CD8-positive, alpha-beta memory T cell (primary cell): ENCODE measurements at places on chromosomes 2 and 18. TPM values are rescaled to one million over a fixed set of nuclear protein-coding genes. Genes with fewer than 3 reads are reported as not detected.

SALL3 gene
- total RNA-seq: not detected

DNA sequence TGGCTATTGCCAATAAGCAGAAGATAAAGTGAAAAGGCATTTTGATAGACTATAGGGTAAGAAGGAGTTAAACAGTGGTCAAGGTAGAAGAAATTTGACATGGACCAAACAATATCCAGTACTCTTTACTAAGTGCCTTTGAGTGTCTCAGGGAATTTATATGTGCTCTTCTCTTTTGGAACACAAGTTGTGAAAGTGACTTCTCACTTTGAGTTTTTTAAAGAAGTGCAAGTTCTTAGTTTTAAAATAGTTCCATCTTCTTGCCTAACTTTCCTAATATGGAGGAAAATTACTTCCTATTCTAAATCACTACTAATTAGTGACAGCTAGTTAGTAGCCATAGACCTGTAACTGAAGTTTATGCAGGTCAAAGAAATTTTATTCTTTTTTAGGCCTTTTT, 63.4 kb downstream of the AFTPH start:
- H3K27me3 ChIP-seq: no peaks in the 10 kb centered on the region
- no peak overlapping the region for H3K27ac ChIP-seq
- no peak overlapping the region for H3K4me3 ChIP-seq
- peaks cover 25% of the 10 kb centered on the region for H3K36me3 ChIP-seq
- no peaks in the 10 kb centered on the region for H3K4me1 ChIP-seq

DNA sequence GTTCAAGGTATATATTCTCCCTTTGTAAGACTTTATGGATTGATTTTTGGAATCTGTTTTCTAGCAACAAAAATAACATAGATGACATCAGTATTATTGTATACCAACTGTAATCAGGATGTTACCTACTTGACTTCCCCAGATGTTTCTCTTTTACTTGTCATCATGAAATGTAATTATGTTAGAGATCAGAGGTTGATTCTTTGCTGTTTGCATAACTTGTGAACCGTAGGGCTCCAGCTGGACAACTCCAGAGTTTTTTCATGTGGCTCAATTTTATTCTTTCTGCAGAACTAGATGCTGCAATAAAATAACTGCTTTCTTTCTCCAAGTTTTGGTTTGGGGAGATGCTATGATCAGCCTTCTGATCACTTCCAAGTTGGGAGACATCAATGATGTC, 58.1 kb downstream of the SPOPL start:
- H3K27me3 ChIP-seq: no peaks in the 10 kb centered on the region
- no peaks in the 10 kb centered on the region for H3K4me1 ChIP-seq
- H3K27ac ChIP-seq: no peak overlapping the region
- DNase-seq: no peak
- H3K36me3 ChIP-seq: peaks cover 5% of the 10 kb centered on the region
- H3K4me3 ChIP-seq: no peak overlapping the region

GRCh38 chr2:68365087-68365486, at the start of gene PLEK:
Gene PLEK, plus strand, starts transcription at chr2:68365282. Its CDS starts 70 bp downstream, at chr2:68365352.
- no peaks in the 10 kb centered on the region for H3K27me3 ChIP-seq
- peak within 1 kb of the TSS; percentile 67 for H3K27ac ChIP-seq
- no peak for DNase-seq
- H3K4me1 ChIP-seq: peaks cover 23% of the 10 kb centered on the region
- peak within 1 kb of the TSS; percentile 56 for H3K4me3 ChIP-seq
- no peaks in the 10 kb centered on the region for H3K36me3 ChIP-seq
